Activated CD8-positive, alpha-beta memory T cell treated with anti-CD3 and anti-CD28 coated beads, Interleukin-2, amount 50 U/mL, for 4 hours (primary cell): ENCODE measurements at places on chromosomes 3 and 15.

DNA sequence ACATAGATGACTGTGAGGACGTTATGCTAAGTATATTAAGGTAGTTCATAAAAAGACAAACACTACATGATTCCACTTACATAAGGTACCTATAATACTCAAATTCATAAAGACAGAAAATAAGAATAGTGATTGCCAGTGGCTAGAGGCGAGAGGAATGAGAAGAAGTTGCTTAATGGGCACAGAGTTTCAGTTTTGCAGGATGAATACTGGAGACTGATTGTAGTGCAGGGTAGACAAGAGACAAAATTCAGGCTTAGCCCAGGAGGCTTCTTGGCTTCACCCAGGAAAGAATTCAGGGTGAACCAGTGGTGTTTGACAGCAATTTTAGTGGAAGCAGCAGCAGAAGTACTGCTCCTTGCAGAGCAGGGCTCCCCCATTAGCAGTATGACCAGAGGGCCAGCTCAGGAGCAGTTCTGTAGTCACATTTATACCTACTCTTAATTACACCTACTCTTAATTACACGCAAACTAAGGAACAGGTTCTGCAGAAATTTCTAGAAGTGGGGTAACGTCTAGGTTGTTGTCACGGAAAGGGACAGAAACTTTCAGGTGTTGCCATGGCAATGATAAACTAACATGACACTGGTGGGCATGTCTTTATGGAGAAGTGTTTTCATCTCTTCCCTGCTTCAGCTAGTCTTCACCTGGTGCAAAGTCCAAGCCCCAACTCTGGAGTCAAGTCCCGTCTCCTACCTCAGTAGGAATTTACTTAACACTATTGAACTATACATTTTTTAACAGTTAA lies 55.2 kb downstream of the TBL1XR1 start:
- DNase-seq: no peak

GRCh38 chr3:10157031-10157430 lies 7.7 kb upstream of the IRAK2 start:
- DNase-seq: no peak

GRCh38 chr15:51251556-51251955 lies 86.8 kb downstream of the CYP19A1 start:
- DNase-seq: no peak

- DNase-seq: no peak
Observed at GRCh38 chr3:46934072-46934471, 42.5 kb downstream of the CCDC12 start.

GRCh38 chr15:74213858-74214284 lies 11.3 kb upstream of the STRA6 start:
- no peak for DNase-seq

DNA sequence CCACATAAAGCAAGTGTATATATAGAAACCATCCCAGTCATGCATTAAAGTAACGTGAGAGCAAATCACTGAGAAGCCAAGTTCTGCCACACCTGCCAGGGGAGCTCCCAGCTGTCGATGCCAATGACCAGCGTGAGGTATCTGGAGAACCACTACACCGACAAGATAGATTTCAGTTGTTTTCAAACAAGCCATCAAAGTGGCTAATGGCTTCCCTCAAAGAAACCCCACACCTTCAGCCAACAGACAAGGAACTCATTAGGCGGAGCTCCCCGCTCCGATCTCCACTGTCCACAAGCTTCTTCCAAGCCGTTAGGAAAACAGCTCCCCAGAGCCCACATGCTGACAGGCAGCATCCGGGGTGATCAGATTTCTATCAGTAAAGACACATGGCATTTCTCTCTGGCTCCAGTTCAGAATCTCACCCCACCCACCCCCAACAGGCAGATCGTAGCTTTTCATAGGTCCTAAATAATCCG lies 54.2 kb upstream of the SPATA12 start:
- DNase-seq: no peak

GRCh38 chr3:184229394-184230080 lies at the start of gene VWA5B2:
Gene VWA5B2 (plus strand): TSS chr3:184229585. CDS start chr3:184230529, 944 bp downstream.
- DNase-seq: peak; percentile 79

DNA sequence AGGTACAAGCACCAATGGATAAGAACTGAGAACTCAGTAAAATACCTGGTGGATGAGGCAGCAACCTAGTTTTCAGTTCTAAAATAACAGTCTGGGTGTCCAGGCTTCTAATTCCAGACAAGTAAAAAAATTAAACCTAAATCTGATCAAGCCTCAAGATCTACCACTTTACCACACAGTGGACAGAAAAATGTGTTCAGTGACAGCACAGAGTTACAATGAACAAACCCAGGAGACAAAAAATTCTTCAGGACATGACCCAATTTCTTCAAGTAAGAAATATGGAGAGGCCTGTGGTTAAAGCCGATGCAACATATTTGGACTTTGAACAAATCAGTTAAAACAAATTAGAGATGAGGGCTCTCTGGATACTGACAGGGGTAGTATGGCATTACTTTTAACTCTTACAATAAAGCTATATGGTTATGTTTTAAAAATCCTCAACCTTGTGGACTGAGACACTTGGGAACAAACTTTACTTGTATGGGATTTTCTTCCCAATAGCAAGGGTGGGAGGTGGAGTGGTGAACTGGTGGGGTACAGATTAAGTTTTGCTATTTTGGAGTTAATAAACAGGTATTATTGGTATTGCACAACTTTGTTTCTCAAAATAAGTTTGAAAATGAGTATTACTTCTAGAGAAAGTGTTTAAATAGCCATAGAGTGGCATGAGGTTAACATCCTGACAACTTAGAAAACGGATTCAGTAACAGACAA lies 14.2 kb downstream of the CCNL1 start:
- DNase-seq: no peak

DNA sequence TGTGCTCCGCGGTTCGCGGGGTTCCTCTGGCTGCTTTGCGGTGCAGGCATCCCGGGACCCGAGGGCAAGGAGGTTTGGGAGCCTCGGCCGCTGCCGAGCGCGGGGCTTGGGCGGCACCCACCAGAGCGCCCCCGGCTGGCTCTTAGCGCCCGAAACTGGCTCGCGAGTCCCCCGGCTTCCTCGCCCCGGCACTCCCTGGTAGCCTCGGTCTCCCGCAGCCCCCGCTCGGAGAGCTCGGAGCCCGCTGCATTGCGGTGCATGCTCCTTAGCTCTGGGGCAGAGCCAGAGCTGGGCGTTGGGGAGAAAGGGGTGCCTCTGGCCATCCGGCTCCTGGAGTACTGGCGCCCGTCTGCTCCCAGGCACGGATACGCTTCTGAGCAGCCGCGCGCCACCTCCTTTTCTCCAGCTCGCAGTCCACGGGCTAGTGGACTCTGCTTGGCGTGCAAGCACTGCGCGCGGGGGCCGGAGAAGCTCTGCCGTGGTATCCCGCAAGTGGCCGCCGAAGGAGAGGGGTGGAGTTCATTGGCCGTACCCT lies 753 bp downstream of the EPHB1 start:
- DNase-seq: no peak

GRCh38 chr3:61875046-61875844 lies 313.9 kb downstream of the PTPRG start:
- no peak for DNase-seq

GRCh38 chr3:154273381-154273780 lies 50.9 kb downstream of the DHX36 start:
- DNase-seq: no peak

DNA sequence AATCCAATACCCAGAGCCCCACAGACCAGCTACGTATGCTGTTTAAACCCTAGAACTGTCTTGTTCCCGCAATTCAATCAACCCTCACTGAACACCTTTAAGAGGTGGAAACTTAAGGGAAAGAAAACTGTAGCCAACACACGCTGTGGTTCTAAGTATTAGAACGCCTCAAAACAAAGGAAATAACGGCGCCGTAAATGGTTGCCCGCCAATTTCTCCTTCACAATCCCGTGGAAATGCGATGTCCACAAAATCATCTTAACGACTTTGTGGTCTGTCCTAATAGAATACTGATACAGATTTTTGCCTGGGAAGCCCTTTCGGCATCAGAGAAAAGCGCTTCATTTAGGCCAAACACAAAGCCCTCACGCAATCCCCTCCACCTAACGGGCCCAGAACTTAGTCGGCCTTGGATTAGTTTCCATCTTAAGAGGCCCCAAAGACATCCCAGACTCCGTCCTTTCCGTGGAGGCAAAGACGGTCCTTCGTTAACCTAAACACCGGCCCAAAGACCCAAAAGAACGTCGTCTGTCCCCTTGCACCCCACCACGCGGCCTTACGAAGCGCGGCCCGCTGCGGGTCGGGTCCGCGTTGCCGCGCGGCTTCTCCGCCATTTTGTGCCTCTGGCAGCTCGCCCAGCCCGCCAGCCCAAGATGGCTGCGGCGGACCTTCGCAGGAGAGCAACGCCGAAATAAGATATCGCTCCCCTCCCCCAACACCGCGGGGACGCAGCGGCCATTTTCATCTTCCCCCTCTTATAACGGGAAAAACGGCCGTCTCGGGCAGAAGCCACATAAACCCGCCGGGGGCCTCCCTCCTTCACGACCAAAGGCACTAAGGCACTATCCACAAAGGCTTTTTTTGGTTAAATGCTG lies 763 bp downstream of the TRA2B start:
- DNase-seq: peak; percentile 85

DNA sequence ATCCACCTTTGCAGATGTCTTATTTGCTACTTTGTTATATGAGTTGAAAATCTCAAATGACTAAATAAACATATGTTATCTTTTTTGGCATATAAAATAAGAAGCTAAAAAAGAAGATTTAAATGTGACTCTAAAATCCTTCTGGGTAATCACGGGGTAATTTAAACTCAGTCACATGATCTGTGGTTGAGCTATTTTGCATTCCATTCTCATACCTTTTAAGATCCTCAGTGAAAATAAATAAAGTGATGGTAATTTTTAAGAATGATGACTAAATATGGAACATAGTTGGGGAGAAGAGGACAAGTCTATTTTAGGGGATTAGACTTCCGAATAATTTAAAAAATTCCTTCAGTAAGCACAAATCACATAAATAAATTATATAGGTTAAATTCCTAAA lies 1076.8 kb downstream of the TUSC7 start:
- no peak for DNase-seq

DNA sequence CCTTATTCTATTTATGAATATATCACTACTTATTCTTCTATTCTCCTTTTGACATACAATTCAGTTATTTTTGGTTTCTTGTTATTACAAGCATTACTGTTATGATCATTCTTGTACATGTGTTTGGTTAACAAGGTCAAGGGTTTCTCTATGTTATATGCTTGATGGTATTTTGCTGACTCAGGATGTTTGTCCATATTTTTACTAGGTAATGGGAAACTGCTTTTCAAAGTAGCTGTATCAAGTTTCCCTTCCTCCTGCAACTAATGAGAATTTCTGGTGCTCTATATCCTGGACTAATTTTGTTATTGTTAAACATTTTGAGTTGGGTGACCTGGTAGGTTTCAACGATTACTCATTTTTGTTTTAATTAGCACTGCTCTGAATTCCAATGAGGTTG lies 841.0 kb downstream of the OTOL1 start:
- DNase-seq: no peak

DNA sequence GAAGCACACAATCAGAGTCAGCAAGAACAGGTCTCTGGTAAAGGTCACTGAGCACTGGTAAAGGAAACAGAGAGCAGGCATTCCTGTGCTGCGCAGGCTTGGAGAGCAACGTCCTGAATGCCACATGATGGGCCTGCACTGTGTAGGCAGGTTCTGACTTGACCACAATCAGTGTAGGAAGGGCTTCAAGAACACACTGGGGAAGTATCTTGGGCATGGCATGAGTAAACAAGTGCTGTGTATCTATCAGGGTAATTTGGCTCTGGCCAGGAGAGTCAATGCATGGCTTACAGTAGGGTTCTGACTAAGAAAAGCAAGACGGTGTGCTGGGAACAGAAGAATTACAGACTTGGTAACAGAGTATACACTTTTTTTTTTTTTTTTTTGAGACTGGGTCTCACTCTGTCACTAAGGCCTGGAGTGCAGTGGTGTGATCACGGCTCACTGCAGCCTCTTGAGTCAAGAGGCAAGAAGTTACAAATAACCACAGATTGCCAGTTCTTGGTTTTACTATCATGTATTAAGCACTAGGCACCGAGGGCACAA lies 30.6 kb downstream of the TBC1D2B start:
- no peak for DNase-seq

- no peak for DNase-seq
Observed at GRCh38 chr3:11543141-11543947, 100.4 kb downstream of the VGLL4 start.

DNA sequence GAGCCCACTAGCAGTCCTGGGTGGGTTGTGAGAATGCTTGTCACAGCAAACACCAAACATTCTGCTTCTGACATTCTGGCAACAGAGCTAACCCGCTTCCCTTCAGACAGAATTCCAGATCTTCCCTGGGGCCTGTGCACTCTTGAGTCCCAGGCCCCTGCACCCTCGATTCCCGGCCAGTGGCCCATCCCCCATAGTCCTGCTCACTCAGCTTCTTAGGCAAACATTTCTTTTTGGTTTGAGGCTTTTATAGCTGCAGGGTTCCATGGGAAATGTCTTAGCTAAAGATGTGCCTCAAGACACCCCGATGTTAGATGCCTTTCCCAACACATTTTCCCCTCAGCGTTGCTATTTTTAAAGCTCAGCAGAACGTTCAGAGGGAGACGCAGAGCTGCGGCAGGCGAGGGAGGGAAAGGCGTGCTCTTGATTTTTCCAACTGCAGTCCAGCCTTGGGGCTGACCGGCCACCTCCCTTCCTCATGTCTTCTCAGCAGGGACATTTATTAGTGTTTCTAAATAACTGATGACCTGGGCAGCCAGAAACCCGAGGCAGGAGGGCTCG lies 35.2 kb downstream of the ABTB1 start:
- no peak for DNase-seq

GRCh38 chr3:47410801-47411646 lies 30.2 kb downstream of the PTPN23 start:
- DNase-seq: no peak

DNA sequence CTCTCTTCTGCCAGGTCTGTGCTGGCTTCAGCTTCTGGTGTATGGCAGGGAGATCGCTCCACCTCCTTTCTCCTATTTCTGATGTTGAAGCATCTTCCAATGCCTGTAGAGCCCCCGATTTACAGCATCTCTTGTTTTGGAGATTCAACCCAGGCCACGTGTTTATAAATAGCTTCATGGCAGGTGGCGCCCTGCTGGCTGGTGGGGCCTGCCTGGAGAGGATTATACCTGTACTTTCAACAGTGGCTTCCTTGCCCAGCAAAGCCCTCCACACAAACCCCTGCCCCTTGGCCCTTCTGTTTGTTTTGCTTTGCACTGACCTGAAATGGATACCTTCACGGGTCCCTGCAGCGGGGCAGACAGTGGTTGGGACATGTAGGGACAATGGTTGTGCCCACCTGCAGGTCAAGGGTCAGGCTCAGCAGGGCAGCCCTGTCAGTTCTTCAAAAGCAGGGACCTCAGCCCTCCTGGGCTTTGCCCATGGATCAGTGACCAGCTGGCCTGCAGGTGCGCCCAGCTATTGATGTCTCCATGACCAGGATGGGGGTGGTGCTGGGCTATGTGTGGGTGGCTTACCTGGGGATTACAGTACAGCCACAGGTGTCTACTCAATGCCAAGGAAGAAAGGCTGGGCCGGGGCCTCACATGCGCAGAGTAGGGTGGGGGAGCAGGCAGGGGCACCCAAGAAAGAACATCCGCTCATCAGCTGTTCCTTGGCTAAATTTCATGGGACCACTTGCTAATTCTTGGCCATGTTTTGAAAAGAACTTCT lies 112.7 kb upstream of the PRR23C start:
- no peak for DNase-seq
